ENCODE measurements at places on chromosomes 6 and 20.

DNA sequence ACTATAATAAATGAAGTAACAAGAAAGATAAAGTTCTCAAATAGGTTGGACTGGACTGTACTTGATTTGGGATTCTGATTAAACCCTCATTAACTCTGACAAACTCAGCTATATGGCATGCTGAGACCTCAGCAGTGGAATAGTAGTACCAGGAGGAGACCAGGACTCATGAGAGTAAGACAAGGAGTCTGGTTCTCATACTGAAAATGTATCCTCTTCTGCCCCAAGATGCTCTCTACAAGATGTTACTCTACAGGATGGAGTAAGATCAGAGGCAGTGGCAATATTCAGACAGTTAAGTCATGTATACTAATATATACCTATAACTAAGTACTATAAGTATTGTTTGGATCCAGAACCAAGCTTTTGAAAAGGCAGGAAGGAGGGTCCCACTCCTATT is 31.9 kb upstream of the SYNCRIP start:
- no peak for DNase-seq

GRCh38 chr6:79570129-79571029 is 33.1 kb upstream of the LCA5 start:
- no peak for DNase-seq

DNA sequence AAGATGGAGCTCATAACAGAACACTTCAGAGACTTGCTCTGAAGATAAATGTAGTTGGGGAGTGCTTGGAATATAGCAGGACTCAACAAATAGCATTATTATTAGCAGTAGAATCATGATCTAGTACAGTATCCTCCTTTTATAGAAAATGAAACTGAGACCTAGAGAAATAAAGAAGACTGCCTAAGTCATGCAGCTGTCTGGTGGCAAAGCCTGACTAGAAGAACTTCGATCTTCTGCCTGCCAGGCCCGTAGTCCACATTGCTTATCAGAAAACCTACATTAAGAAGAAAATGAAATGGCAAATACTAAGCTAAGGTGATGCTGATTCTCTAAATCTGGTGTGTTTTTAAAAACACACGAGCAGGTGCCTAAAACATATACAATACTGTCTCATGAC is 46.4 kb upstream of the DST start:
- no peak for DNase-seq

DNA sequence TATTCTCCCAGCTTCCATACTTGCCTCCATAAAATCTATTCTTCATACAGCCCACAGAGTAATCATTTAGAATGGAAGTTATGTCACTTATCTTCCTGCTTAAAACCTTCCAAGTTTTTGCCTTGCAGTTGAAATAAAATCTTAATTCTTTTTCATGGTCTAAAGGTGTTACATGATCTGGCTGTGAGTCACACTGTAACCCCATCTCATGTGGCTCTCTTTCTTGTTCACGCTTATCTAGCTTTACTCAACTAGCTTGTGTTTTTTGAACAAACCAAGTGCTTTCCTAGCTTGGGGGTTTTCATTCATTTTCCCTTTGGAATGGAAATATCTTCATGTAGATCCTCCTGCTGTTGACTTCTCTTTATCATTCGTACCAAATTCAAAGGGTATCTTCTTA is 23.6 kb upstream of the THEMIS start:
- DNase-seq: no peak

- DNase-seq: no peak
Measured at GRCh38 chr6:62746968-62747367, 460.9 kb upstream of the KHDRBS2 start.

GRCh38 chr20:23637282-23638221 is at the start of gene CST3:
TSS of gene CST3 (minus strand) at chr20:23637955. CDS start at chr20:23637862, 93 bp downstream.
- DNase-seq: no peak

DNA sequence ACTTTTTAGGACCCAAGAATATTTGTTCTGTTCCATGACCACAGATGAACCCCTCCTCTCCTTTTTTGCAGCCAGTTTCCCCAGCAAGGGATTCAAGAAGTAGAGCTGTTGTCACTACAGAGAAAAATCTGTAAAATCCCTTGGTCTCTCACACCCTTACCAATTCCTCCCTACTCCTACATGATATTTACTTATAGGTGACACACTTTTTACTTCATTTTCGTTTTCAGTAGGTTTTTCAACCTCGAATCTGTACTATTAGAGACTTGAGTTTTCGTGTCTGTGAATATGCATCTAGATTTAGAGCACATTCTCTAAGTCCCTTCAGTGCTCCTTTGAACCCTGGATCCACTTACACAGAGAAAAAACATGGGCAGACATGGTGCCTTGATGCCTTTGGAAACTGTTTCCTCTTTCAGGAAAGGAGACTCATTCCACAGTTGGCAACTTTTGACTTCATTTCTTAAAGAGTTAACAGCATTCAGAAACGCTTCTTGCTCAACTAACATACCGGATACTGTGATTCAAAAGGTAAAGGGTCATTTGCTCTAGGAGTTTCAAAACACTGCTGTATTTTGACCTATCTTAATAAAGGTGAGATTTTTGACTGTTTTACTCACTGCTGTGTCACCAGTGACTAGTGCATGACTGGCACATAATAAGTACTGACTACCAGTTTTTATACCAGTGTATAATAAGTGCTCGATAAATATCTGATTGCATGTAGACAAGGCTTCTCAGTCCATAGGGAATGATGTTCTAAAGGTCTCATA is 50.6 kb downstream of the LAMA4 start:
- no peak for DNase-seq

DNA sequence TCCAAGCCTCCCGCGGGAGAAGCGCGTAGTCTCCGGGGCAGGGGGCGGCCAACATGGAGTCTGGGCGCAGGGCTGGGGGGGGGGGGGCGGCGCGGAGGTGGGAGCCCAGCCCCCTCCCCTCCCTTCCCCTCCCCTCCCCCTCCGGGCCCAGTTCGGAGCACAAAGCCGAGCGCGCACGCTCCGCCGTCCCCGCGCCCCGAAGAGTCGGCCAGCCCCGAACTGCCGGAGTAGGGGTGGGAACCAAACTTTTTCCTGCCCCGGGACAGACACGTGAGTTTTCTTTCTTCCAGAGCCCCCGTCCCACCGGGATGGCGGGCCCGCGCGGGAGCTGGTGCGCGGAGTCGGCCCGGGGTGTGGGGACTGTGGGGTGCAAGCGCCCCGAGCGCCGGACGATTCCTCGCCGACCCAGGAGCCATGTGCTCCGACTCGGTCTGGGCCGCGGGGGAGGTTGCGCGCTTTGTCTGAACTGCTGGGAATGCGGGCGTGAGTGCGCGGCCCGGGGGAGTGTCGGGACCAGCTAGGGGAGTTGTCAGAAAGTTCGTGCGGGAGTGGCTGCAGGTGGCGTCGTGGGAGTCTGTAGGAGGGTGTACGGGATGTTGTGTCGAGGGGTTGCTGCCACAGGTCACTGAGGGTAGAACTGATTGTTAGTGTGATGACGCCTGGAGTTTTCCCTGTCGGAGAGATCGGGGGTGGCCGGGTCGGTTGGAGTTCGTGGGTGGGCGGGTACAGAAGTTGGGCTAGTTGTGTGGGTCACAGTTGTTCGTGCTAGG is 1.2 kb downstream of the TGIF2 start:
- peak; percentile 47 for DNase-seq

DNA sequence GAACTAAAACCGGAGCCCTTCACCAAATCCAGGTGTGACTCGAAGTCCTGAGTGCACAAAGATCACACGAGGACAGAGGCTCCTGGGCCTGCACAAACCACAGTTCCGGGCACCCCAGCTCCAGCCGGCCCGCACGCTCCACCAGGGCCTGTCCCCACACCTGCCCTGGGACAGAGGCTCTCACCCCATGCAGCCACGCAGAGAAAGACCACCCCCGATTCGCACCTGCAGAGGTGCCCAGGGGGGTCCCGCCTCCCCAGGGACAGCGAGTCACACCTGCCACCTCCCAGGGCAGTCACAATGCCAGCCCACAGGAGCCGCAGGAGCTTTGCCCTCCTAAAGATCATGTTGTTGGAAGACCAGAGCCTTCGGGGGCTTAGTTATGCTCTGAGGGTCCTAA is 25.4 kb upstream of the MRGBP start:
- DNase-seq: no peak

GRCh38 chr6:70241031-70241430 is 61.9 kb downstream of the COL9A1 start:
- no peak for DNase-seq

DNA sequence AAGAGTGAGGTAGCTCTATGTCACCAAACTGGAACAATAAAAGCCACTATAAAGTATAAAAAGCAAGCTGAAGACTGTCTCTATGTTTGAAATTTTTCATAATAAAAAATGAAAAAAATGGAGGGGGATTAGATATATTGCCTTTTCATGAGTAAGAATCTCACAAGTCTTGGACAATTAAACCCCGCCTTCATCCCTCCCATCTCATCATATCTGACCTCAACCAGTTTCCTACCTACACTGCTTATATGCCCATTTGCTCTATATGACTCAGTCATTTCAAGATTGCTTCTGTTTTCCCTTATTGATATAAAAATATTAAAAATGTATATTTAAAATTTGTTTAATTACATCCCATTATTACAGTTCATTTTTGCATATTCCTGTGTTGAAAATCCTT is 2.9 kb upstream of the TRIM39 start:
- no peak for DNase-seq

DNA sequence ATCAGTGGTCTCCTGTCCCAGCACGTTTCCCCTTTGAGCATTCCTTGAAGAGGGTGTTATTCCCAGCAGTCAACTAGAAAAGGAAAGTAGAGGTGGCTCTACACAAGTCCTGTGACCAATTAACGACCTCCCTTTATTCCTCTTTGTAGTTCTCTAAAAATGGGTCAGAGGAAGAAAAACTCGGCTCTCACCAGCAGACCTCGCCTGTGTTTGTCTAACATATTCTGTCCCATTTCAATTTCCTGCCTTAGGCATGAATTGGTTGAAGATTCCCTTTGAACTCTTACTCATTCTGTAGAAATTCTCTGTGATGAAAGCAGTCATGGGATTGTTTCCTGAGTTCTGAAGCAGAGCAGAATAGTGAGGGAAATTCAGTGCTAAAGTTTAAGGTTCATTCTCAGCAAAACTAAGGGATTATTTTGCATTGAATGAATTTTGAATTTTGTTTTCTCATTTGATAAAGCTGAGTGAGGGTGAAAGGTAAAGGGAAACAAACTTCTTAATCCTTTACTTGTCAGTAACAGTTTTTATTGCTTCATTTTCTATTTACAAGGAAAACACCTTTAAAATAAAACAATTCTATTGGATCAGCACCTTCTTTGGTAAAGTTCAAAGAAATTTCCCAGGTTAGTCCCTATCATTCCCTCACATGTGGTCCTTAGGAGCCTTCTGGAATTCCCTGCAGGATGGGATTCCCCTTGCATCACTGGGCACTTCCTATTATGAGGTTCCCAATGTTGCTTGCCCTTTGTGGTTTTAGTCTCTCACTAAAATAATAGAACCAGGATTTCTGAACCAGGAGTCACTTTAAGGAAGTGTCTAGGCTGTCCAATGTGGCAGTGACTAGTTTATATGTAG is 105.8 kb downstream of the SLX4IP start:
- DNase-seq: no peak

DNA sequence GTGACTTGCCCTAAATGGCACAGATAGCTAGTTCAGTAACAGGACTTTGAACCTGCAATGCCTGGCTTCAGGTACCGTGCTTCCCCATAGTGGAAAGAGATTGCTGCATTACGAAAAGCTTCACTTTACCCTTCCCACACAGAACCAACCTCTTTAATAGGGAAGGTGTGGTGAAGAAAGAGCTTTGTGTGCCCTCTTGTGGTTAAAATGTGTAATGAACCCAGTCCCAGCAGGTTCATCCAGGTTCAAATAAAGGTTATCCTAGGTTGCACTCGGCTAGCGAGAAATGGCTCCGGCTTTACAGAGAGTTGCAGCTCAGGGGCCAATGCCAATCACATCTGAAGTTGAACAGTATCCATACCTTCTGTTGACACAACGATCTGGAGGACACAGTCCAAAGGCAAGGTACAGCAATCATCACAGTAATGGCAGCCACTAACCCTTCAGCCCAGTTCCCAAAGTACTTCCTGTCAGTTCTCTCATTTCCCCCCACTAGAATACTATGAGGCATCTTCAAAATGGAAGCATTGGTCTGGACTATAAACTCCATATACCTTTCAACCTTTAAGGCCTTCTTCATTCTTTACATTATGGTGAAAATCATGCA is 3.0 kb downstream of the DEFB115 start:
- no peak for DNase-seq

DNA sequence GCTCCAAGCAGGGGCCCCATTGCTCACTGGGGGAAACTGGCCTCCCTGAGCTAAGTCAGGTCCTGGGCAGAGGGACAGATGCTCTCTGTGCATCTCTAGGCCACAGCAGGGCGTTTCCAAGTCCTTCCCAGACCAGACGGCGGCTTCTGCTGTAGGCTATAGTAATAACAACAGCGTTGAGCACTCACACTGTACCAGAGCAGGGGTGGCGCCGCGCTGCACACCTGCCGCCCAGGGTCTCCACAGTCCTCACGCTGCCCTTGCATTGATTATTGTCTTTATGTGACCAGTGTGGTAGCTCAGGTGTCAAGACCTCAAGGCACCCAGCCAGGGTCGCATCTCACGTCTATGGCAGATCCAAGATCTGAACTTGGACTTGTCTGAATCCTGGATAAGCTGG is 14.9 kb upstream of the CCN5 start:
- DNase-seq: no peak

GRCh38 chr6:169955731-169956437 is 204.5 kb downstream of the ERMARD start:
- no peak for DNase-seq

Measured in T follicular helper cell (primary cell).